ENCODE measurements at places on chromosomes 1 and 21.

DNA sequence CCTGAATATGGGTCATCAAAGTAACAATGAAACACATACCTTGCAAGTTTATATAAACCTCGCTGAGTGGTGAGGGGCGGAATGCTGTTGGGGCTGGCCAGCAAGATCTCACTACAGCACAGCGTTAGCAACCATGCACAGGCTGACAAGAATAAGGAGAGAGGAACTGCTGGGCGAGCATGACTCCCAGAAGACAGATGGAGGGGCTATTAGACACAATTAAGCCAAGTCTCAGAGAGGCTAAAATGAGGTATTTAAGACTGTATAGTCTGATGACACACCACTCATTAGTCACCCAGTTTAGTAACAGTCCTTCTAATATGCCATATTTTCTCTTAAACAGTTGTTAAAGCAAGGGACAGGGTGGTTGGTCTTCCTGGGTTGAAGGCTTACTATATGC, 340.2 kb upstream of the NR5A2 start:
- no peak for DNase-seq

DNA sequence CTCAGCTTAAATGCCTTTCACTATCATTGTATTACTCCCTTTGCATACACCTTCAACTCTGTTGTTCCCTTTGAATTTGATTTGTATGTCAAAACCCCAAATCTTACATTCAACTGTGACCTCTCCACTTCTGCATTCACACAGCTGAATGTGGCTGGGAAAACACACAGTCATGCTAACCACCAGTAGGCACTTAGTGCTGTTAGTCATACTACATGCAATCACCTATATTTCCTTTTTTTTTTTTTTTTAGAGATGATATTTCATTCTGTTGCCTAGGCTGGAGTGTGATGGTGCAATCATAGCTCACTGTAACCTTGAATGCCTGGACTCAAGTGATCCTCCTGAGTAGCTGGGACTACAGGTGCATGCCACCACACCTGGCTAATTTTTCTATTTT, 16.2 kb downstream of the BTBD8 start:
- no peak for DNase-seq

DNA sequence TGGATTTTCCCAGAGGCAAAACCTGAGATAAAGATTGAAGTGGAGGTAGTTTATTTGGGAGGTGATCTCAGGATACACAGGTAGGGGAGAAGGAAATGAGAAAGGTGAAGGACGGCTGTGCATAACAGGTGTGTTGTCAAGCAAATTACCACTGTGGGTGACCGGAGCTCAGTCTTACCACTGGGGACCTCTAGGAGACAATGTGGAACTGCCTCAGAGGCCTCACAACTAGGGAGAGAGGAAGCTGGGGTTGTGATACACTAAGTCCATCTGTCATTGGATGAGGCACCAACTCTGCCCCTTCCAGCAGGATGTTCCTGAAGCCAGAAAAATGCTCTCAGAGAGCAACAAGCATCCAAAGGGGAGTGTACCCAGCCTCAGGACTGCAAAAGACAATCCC, 32.6 kb downstream of the GRIK3 start:
- no peak for DNase-seq

DNA sequence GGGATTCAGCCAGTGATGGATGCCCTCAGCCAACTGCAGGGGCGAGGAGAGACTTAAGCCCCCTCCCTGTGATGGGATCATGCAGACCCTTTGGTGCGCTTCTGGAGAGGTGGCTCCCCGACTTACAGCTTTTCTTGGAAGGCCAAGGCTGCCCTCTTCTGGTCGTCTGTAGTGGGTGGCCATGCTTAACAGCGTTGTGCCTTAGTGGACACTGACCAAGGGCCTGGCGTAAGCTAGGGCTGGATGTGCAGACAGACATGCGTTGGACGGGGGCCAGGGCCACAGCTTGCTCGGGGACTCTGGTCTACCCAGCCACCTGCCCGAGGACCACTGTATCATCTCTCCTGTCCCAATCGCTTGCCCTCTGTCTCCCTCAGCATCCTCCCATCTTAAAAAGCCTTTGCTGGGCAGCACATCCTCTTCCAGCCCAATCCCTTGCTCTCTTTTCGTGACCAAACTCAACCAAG, 5.5 kb downstream of the AZIN2 start:
- peak; percentile 88 for DNase-seq

GRCh38 chr1:37434292-37435225, 39.8 kb upstream of the ZC3H12A start:
- peak; percentile 78 for DNase-seq

DNA sequence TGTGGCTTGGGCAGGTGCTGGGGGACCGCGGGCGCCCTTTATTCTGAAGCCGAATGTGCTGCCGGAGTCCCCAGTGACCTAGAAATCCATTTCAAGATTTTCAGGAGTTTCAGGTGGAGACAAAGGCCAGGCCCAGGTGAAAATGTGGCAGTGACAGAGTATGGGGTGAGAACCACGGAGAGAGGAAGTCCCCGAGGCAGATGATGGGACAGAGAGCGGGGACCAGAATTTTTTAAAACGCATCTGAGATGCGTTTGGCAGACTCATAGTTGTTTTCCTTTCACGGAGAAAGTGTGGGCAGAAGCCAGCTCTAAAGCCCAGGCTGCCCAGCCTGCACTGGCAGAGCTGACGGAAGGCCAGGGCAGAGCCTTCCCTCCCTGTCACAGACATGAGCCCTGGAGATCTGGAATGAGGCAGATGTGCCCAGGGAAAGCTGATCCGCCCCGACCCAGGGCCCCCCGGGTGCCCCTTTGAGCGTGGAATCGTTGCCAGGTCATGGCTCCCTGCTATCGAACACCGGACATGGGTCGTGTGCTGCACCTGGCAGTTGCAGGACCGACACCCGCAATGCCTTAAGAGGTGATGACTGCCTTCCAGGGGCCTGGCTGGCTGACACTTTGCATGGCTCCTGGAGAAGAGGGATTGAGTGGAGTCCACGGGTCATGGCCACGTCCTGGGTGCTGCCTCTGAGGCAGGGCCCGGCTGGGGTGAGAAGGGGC, 6.5 kb upstream of the SLX9 start:
- no peak for DNase-seq

GRCh38 chr1:223088713-223089240, 54.3 kb downstream of the TLR5 start:
- no peak for DNase-seq

GRCh38 chr1:155981266-155982088, 3.1 kb upstream of the ARHGEF2 start:
- DNase-seq: no peak

DNA sequence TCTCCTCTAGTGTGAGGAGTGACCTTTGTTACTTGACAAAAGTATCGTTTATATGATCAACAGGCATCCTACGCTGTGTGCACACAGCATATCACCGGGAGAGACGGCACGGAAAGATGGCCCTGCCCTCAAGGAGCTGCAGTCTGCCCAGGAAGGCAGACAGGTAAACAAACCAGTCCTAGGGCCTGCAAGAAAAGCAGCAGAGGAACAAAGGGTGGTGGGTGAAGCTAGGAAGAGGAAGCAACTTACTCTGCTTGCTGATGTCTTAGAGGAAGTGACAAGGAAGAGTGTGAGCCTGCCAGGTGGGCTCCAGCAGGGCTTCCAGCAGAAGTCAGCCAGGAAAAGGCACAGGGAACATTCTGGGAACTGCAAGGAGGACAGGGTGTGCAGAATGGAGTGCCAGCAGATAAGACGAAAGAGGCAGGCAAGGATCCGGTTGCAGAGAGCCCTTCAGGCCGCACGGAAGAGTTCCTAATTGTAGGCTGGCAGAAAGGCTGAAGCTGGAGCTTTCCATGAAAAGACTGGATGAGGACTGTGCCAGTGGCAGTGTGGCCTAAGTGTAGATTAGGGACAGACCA, 106.7 kb downstream of the SLC45A1 start:
- no peak for DNase-seq

DNA sequence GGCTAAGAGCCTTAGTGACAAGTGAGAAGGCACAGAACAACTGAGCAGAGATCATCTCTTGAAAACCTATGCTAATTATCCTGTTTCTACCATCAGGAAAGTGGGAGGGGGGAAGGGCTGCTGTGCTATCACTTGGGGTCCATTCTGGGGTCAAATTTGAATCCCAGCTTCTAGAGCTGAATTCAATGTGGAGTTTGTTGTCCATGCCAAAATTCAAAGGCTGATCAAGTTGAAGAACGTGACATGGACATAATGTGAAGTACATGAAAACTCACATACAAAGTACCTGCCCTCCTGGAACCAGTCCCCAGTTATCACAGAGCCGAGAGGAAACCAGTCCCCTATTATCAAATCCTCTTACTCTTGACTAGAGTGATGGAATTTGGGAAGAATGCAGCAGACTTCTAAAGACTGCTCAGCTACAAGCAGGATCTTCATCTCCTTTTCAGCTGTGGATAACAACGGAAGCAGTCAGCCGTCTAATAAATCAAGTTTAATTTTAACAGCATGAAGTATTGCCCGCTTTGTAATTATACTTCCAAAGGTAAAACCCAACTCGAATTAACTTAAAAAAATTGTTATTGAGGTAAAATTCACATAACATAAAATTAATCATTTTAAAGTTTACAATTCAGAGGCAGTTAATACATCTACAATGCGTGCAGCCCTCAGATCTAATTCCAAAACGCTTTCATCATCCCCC, 78.3 kb downstream of the SLC45A1 start:
- DNase-seq: no peak

DNA sequence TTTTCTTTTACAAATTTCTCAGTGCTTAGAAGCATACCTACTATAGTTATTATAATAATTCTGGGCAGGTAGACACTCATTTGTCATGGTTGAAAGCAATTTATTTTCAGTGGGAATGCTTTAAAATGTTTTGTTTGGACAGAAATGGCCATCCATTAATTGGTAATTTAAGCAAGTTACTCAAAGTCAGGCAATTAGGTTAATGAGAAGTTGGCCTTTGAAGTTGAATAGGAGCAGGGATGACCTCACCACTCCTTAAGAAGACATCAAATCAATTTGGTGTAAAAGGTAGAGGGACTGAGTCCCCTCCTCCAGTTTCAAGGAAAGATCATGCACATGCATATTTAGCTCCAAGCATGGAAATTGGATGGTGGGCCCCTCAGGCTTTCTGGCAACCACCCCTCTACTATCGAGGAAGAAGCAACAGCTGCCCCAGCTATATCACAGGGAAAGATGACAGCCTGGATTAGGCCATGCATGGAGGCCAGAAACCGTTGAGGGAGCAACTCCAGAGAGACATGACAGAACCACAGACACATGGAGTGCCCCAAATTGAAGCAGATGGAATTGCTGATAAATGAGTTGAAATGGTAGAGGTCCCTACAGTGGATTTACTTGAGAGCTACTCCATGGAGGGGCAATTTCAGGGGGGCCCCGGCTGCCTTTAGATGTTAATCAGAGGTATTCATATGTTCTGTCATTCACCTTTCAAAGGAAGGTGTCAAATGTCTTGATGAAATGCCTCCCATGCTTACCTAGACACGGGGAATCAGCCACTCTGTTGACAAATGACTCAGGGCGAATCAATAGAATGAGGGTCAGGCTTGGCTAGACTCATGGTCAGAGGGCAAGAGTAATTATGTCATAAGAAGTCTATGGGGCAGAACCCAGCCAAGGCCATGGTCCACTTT, 26.7 kb downstream of the HLX start:
- no peak for DNase-seq

Data from dorsolateral prefrontal cortex (tissue), 122 donors.